T-cell (primary cell): ENCODE measurements at places on chromosomes 6 and 20. TPM values are rescaled to one million over a fixed set of nuclear protein-coding genes. Genes with fewer than 3 reads are reported as not detected.

The PKIB gene
- total RNA-seq, result 1.1 TPM

The CCN6 gene
- total RNA-seq, result not detected

DNA sequence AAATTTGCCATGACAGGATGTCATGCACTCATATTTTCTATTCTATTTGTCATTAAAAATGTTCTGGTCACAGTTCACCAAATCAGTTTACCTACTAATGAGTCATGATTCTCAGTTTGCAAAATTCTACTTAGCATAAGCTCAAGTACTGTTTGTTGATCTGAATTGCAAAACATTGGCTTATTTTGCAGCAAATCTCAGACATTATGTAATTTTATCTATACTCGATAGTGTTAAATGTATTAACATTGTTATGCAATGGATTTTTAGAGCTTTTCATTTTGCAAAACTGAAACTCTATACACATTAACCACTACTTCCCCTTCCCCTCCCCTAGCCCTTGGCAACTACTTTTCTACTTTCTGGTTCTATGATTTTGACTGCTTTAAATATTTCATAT lies 213.8 kb upstream of the ZFP64 start:
- H3K27ac ChIP-seq, result peak overlapping the region; percentile 77

DNA sequence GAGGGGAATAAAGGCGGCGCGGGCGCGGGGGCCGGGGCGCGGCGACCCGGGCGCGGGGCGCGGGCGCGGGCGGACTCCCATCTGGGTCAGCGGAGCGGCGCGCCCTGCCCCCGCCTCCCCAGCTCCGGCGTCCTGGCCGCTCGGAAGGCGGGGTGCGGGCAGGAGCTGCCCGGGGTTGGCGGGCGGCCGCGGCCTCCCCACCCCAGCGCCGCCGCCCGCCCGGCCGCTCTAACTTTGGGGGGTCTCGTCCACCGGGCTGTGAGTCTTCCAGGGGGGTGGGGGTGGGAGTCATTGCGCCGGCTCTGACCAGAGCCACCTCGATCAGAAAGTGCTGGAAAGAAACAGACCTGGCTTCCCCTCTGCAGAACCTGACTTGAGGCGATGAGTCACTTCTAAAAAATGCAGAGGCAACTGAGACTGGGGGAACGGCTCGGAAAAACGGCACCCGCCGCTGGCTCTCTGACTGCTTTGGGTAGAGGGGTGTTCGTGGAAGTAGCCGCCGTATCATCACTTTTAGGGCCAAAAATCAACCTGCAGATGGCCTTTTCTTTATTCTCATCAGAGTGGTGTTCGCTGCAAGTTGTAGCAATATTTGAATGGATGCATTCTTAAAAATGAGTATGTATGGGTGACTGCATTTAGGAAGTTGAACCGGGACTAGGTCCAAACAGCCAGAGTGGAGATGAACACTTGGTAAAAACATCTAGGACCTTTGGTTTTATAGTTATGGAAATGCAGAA lies 667 bp downstream of the CAP2 start:
- no peaks in the 10 kb centered on the region for H3K4me1 ChIP-seq
- no peak for DNase-seq
- no peak overlapping the region for H3K4me3 ChIP-seq
- H3K27me3 ChIP-seq, result peaks cover 14% of the 10 kb centered on the region

GRCh38 chr20:45318948-45319347 lies 10.8 kb upstream of the MATN4 start:
- H3K27me3 ChIP-seq, result peaks cover 22% of the 10 kb centered on the region
- H3K4me1 ChIP-seq, result peaks cover 13% of the 10 kb centered on the region
- no peaks in the 10 kb centered on the region for H3K36me3 ChIP-seq
- H3K27ac ChIP-seq, result no peak overlapping the region
- DNase-seq, result no peak
- no peak overlapping the region for H3K4me3 ChIP-seq

The BCL2L1 gene
- total RNA-seq, result 26.6 TPM

- no peak for DNase-seq
- no peak overlapping the region for H3K4me3 ChIP-seq
- peaks cover 2% of the 10 kb centered on the region for H3K4me1 ChIP-seq
- H3K27me3 ChIP-seq, result no peaks in the 10 kb centered on the region
- H3K27ac ChIP-seq, result no peak overlapping the region
Observed at GRCh38 chr6:158669145-158670035, 19.5 kb downstream of the SYTL3 start.
